Substantia nigra (tissue), 51 donors: ENCODE measurements at places on chromosomes 5 and 9.

DNA sequence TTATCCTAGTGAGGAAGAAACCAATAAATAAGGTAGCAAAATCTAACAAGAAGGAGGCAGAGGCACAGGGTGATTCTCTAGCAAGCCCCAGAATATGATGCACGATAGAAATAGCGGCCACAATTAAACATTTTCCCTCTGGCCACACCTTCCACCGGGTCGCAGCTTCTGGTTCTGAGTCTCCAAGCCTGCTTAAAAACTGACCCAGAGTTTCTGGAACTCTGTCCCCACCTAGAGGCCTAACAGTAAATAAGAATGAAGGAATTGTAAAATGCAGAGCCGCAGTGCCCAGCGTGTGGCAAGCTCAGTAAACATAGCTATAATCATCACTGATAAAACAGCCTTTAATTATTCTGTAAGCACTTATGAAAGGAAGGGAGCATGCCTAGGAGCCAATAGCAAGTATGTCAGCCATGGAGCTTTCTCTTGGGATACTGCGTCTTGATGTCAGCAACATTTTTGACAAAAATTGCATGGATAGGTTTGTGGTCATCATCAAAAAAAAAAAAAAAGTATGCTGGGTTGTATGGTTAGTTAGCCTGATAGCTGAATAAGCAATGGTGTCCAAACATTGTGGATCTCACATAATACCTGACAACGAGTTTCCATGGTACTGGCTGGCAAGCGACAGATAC lies 465.5 kb downstream of the DNAH5 start:
- no peak for DNase-seq

DNA sequence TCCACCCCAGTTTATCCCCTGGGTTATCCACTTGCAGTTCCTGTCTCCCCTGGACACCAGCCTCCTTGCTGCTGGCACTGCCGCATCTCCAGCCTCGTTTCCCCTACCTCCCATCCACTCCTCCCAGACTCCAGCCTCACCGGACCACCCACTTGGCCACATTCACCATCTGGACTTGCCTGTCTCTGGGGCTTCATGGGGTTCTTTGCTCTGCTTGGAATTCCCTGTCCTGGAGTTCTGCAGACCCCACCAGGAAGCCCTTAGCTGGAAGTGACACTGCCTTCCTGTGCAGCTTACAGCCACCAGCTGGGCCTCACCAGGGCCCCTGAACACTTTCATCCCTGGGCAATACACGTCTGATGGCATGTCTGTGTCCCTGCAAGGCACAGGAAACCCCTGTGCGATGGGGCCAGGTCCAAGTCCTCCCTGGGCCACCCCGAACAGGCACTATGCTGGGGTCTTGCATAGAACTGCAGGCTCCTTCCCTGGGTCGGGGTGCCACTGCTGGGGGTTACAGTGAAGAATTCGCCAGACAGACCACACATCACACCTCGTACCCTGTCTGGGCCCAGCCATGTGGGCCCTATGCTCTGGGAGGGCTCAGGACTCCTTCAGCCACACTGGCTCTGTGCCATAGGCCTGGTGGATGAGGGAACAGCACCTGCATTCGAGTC lies 3.0 kb downstream of the FLT4 start:
- DNase-seq: no peak

DNA sequence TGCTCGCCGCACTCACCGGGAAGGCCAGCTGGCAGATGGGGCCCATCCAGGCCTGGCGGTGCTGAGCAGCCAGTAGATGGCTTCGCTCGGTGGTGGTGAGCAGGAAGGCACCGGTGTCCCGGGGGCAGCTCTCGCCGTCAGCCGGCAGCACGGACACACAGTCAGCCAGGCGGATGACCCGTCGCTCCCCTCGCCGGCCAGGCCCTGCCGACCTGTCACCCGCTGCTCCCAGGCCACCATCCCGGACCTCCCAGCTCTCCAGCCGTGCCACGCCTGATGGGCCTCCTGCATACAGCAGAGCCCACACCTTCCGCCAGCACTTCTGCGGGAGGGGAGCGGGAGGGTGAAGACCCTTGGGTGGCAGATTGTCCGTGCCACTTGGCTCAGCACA lies 1.4 kb downstream of the DOK3 start:
- no peak for DNase-seq

DNA sequence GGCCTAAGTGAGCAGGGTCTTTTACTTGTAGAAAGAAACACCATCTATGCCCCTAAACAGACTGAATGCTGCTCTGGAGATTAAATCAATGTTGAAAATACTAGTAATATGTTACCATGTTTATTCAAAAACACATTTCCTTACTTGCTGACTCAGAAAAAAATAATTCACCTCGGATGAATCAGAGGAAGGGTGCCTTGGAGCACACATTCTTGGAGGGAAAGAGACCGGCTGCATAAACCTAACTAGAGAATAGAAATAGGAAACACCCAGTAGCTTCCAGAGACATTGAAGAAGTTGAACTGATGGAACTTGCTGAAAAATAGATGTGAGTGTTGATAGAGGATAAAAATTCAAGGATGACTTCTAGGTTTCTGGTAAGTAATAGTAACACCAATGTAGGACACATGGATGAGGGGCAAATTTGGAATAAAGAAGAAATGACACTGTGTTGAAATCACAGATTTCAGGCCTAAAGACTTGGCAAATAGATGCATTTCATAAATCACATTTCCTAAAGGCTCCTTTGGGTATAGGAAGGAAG lies 76.9 kb upstream of the MINAR2 start:
- no peak for DNase-seq

DNA sequence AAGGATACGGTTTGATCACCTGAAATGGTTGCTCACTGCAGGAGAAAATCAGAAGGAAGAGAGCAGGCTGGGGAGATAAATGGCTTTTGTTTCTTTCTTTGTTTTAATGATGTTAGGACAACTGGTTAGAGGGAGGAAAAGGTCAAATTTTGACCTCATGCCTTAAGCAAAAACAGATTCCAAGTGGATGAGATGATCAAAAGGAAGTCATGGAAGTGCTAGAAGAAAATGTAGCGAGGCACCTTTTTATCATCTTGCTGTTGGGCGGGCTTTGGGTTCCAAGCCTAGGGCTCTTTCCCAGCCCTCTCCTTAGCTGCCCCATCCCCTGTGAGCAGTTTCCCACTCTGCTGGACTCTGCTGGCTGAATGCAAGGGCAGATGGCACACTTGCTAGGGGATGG lies 127.9 kb downstream of the ADAMTS2 start:
- DNase-seq: no peak

DNA sequence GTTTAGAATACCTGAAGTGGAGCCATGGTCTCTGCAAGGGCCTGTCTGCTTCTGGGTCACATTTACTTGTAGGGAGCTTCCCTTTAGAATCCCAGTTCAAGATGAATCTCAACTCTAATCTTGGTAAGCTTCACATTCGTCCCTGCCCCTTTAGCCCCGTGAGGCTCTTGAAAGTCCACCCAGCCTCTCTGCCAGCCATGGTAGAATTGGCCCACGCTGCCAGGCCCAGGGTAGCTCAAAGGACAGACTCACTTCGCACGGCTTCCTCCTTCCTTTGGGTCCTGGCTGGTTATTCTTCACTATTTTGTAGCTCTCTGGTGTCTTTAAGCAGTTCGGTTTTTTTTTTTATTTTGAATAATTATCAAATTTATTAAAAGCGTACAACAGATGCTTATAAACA lies 28.6 kb upstream of the NKX2-5 start:
- no peak for DNase-seq

- DNase-seq: no peak
Measured at GRCh38 chr5:54616518-54617220, 99.1 kb downstream of the SNX18 start.

GRCh38 chr9:120912958-120913646 lies 13.5 kb downstream of the TRAF1 start:
- DNase-seq: no peak

DNA sequence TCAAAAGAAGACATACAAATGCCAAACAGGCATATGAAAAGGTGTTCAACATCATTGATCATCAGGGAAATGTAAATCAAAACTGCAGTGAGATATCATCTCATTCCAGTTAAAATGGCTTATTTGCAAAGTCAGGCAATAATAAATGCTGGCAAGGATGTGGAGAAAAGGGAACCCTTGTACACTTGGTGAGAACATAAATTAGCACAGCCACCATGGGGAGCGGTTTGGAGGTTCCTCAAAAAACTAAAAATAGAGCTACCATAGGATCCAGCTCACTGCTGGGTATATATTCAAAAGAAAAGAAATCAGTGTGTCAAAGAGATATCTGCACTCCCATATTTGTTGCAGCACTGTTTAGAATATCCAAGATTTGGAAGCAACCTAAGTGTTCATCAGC lies 50.3 kb downstream of the AP3S1 start:
- DNase-seq: no peak

GRCh38 chr5:66969963-66970362 lies 226.6 kb downstream of the CD180 start:
- no peak for DNase-seq

- DNase-seq: no peak
Measured at GRCh38 chr9:111900858-111901612, 4.4 kb downstream of the UGCG start.

DNA sequence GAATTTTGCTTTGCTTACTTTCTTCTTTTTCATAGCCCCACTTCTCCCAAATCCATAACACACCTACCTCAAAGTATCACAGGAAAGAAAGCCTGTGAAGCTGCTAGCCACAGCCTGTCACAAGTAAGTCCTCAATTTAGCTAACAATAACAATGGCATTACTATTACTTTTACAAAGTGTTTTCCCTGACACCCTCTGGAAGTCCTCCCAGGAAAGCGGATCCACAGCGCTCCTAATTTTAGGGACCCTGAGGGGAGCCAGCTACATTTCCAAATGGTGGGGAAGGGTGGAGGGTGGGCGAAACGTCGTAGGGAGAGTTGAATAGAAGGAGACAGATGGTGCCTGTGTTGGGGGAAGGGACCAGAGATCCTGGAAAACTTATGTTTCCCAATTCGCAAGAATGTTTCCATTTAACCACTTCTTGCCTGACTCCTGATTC lies 523 bp upstream of the WWC1 start:
- no peak for DNase-seq

DNA sequence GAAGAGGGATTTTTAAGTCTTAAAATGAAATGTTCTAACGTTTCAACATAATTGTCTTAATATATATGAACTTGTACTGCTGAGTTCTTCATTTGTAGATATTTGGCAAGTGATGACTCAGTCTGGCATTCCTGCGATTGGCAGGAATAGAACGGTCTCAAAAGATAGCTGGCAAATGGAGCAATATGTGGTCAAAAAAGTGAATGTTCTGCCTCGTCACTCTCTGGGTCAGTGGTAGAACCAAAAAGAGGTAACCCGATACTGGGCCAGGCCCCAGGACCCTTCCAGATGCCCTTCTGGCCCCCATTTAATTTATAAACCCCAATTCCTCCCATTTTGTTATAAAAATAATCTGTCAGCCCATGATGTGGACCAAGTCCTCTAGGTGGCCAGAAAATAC lies 39.2 kb downstream of the ZNF366 start:
- DNase-seq: no peak

DNA sequence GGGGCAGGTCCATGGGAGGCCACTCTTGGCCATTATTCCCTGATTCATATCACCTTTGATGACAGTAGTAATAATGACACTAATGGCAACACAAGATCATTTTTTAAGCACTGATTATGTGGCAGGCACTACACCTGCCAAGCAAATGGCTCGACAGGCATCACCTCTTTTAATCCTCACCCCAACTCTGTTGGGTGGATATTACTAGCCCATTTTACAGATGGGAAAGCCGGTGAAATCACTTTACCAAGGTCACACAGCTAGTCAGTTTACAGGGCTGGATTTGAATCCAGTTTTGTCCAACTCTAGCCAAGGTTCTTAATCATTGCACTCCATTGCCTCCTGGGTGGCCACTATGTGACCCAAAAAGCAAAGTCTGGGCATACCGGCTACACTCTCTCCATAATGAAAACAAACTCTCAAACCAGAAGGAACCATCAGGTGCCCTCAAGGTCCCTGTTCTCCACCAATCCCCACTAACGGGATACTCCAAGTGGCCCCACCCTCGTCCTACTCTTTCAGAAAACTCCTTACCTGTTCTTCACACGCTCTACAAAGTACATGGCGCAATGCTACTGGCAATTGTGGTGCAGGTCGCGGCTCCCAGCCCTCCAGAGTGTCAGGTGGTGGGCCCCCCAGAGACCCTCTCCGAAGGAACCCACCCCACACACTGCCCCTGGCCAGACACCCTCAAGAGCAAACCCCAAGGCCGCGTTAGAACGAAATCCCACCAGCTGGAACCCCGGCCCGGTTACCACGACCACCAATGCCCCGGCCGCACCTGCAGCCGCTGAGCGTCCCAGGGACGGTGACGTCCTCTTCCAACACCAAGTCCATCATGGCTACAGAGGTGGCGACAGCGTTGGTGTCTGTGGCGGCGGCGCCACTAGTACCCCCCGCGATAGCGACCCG lies 572 bp downstream of the CDK5RAP2 start:
- DNase-seq: no peak

- DNase-seq: no peak
Measured at GRCh38 chr5:119055294-119055693, 15.6 kb upstream of the DMXL1 start.

DNA sequence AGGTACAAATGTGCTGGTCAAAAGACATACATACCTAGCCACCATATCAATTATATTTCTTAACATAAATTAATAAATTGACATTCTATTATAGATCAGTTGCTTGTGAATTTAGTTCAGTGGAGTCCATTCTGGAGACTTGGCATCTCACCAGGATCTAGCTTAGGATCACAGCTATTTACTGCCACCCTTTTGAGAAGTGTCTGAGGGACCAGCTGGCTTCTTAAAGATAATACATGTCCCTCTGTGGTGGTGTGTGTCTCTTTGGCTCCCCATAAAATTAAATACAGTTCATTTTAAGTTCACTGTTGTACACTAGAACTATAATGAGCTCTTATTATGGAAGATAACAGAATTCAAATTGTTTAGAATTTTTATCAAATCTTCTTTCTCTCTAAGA lies 290.7 kb downstream of the PRELID2 start:
- no peak for DNase-seq

- DNase-seq: no peak
Measured at GRCh38 chr5:142600611-142601358, 85.1 kb downstream of the FGF1 start.

- DNase-seq: no peak
Measured at GRCh38 chr5:173642191-173642816, 25.9 kb upstream of the BOD1 start.

DNA sequence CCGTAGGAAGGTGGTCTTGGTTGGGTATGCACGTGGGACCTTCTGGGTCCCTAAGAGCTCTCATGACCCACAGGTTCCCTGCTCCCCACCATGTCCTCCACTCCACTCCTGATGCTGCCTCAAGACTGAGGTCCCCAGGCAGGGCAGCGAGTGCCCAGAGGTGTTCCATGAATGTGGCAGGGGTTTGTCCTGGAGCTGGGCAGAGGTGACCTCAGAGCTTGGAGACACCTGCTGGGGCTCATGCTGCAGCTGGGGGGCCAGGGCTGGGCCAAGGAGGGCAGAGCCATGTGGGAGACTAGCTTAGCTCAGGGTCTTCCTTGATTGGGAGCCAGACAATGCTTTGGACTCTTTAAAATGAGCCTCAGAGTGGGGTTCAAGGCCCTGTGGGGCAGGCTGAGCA lies 74.0 kb upstream of the PITX1 start:
- DNase-seq: no peak
